ENCODE measurements at places on chromosomes 4 and X.

DNA sequence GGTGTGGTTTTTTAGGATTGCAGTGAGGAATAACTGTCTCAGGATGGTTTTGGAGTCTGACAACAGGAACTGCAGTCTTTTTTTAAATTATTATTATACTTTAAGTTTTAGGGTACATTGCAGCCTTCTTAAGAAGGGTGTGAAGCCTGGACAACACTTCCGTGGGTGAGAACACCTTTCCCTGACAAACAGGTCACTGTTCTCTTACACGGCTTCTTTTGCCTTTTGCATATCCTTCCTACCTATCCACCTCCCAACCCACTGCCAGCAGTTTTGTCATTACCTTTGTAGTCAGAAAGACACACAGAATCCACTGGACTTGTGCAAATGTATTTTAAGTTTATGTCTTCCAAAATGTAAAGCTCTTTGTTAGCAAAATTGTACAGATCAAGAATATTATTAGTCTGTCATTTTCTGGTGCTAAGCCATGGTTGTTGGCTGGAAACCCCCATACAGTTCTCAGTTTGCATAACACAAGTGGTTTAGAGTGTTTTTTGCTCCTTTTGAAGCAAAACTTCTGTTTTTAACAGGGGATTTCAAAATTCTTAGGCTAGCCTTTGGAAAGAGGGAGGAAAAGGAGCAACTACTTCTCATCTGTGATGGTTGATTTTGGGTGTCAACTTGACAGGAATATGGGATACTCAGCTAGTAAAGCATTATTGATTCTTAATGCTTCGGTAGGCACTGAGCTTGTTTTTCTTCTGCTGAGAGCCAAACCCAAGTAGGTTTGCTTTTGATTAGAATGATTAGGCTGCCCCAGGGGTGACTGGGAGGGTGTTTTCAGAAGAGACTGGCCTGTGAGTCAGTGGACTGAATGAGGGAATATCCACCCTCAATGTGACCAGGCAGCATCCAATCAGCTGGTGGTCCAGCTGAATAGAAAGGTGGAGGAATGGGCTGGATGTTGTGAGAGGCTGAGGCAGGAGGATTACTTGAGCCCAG is 29.4 kb upstream of the KLHL2 start:
- DNase-seq = no peak

- DNase-seq = no peak
Measured at GRCh38 chr4:148076964-148077363, 345.1 kb downstream of the ARHGAP10 start.

- DNase-seq = no peak
Measured at GRCh38 chrX:97268182-97268680, 384.5 kb downstream of the RPA4 start.

DNA sequence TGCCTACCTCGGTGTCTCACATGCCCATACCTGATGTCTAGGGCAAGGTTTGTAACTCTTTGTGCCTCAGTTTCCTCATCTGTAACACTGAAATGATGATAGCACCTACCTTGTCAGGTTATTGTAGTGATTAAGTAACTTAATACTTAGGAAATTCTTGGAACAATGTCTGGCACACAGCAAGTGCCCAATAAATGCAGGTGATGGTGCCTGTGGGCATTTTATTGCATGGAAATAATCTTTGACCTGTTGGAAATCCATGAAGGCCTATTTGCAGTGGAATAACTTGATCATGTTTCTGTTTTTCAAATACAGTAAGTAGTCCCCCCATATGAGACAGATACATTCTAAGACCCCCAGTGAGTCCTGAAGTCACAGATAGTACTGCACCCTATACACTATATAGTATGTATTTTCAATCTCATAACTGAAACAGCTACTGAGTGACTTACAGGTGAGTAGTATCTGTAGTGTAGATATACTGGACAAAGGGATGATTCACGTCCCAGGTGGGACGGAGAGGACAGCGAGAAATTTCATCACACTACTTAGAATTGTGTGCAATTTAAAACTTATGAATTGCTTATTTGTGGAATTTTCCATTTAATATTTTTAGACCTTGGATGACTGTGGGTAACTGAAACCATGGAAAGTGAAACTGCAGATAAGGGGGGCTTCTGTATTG is 42.1 kb downstream of the AFF1 start:
- no peak for DNase-seq

GRCh38 chr4:22196551-22196950 is 248.0 kb upstream of the KCNIP4 start:
- no peak for DNase-seq

DNA sequence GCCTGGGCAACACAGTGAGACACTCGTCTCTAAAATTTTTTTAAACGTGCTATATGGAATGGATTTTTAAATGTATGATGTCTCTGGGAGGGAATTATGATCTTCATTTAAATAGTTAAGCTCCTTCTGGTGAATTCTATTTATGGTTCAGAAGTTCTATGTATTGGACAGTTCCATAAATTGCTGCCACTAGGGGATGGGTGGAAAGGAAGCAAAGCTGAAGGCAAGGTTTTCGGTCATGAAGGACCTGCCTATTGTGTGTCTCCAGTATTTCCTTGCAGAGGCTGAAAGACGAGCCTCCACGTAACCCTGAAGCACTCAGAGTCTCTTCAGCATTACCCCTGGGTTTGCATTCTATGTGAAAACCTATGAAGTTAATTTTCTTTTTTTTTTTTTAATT is 451.5 kb upstream of the FAT1 start:
- DNase-seq = no peak

- DNase-seq = no peak
Measured at GRCh38 chr4:161926033-161926828, 237.6 kb downstream of the FSTL5 start.

- DNase-seq = no peak
Measured at GRCh38 chrX:154412468-154412867, 1.1 kb downstream of the TAFAZZIN start.

DNA sequence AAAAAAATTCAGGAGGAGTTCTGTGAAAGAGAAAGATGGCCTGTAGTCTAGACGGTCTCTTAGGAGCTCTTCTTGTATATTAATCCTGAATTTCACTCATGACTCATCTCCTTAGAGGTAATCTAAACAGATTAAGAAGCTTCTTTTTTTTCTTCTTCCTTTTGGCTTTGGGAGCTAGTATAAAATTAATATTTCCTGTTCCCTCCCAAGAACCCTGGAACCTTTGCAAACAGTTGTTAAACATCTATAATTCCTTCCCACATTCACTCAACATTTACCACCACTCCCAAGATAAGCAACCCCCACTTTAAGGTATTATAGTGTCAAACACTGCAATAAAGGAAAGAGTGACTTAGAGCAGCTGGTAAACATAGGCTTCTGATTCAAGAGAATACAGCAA is 146.4 kb upstream of the EDNRA start:
- no peak for DNase-seq

- DNase-seq = no peak
Measured at GRCh38 chrX:153767674-153768055, 3.6 kb downstream of the PLXNB3 start.

DNA sequence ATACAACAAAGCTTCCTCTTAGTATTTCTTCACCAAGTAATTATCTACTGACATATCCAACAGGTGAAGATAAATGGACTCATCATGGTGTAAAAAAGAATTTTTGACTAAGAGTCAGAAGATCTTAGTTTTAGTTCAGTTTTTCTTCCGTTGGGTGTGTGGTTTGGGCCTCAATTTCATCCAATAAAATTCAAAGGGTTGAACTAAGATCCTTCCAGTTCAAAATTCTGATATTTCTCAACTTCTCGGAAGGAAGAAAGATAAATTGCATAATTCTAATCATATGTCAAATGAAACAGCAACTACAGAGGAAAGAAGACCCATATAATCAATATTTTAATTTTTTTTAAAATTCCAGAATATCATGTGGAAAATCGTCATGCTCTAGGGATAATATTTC is 192.7 kb downstream of the SPRY1 start:
- DNase-seq = no peak

- DNase-seq = no peak
Measured at GRCh38 chr4:127210893-127211649, 421.7 kb upstream of the INTU start.

- DNase-seq = no peak
Measured at GRCh38 chrX:116436358-116436816, at the start of gene SLC6A14. Gene SLC6A14 (plus strand): TSS chrX:116436606. CDS start chrX:116436710, 104 bp downstream.

DNA sequence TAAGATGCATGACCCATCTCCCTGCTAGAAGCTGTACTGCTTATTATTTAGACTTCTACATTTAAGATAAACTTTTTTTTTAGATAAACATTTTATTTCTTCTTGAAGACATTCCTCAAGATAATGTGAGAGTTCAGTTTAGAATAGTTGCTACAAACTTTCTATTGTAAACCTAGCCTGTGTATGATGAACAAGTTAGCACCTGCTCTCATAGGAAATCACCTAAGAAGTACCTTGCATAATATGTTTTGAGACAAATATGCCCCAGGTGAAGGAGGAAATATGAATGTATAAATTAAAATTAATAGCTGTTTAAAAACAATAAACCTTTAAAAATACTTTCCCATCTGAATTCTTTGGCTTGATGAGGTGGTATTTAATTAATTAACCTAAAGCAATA is 35.6 kb downstream of the RASGEF1B start:
- DNase-seq = no peak

GRCh38 chrX:13473442-13474163 is 95.8 kb upstream of the EGFL6 start:
- DNase-seq = no peak

- no peak for DNase-seq
Measured at GRCh38 chrX:118058924-118059323, 57.7 kb downstream of the KLHL13 start.

GRCh38 chrX:86263526-86263925 is 115.3 kb downstream of the DACH2 start:
- no peak for DNase-seq

GRCh38 chr4:73576381-73576780 is 43.9 kb downstream of the RASSF6 start:
- no peak for DNase-seq

GRCh38 chrX:20217271-20217670 is 49.4 kb downstream of the RPS6KA3 start:
- peak; percentile 27 for DNase-seq

DNA sequence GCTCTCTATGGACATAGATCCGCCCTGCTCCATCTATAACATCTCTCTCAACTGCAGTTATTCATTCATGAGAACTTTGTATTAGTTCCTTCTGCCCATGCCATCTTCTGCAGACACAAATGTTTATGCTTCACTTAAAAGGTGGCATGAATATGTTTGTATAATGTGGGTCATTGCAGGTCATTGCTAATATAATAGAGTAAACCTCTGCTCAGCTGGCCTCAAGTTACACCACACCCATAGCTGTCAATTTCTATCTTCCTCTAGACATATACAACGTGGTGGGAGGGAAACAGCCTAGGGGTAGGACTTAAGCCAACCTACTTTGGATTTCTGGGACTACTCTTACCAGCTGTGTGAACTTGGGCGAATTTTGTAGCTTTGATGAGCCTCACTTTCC is 129.8 kb downstream of the ATXN3L start:
- no peak for DNase-seq

- no peak for DNase-seq
Measured at GRCh38 chr4:48449151-48449550, 34.0 kb upstream of the SLC10A4 start.

GRCh38 chr4:81472281-81473182 is 825 bp upstream of the RASGEF1B start:
- DNase-seq = peak; percentile 65

GRCh38 chr4:156764145-156764544 is 207.5 kb downstream of the PDGFC start:
- DNase-seq = no peak

DNA sequence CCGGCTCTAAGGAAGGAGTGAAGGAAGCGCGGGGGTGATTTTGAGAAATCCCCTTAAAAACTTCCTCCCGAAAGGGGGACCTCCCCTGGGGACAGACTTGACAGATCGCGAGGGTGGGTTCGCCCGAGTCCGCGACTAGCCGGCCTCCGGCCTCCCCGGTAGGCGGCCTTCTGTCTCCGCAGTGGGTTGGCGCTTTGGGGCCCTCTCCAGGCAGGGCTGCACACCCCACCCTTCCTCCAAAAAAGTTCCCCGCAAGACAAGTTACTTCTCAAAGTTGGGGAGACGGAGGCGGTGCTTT is 24.8 kb downstream of the HOPX start:
- no peak for DNase-seq

DNA sequence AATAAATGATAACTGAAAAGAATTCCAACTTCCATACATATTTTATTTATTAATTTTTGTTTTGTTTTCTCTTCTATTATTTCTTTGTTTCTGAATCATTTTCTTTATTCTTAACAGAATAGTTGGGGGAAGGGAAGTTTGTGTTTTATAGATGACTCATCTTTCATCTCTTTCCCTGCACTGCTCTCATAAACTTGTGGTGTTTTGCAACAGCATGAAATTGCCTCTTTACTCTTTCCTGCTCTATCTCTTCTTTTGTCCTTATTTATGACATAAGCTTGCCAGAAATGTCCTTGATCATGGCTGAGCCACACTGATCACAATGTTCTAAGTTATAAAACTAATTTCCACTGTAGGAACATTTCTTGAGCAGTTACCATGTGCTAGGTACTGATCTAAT is 22.3 kb downstream of the QRFPR start:
- DNase-seq = no peak

GRCh38 chr4:72701987-72702819 is 133.2 kb upstream of the ADAMTS3 start:
- peak; percentile 44 for DNase-seq

GRCh38 chr4:53780736-53781400 is 189.6 kb upstream of the LNX1 start:
- no peak for DNase-seq

DNA sequence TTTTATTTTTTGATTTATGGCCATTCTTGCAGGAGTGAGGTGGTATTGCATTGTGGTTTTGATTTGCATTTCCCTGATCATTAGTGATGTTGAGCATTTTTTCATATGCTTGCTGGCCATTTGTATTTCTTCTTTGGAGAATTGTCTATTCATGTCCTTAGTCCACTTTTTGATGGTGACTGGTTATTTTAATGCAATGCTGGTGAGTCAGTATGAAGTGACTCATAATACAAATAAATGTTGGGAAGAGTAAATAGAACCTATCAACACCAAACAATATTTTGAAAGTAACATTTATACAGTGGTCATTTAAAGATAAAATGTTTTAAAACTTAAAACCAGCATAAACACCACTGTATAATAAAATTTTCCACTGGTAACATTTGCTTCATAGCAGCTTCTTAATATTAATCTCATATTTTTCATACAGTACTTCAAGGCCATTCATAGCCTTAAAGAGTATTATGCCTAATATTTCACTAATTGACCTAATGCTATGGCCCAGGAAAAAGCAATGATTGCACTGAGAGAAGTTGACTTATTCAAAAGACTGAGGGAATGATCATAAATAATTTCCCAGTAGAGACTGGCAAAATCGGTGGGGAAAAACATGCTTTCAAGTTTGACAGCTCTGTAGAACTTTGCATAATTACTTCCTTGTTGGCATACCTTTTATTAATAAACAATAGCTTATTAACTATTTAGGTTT is 33.9 kb downstream of the CASK start:
- no peak for DNase-seq

GRCh38 chr4:5752376-5753184 is 41.6 kb downstream of the EVC start:
- DNase-seq = no peak

GRCh38 chrX:14051416-14051815 is 21.7 kb upstream of the GEMIN8 start:
- DNase-seq = peak; percentile 2

Measured in cerebellar cortex (tissue), 1 donor.